ENCODE measurements at places on chromosomes 12 and 14.

DNA sequence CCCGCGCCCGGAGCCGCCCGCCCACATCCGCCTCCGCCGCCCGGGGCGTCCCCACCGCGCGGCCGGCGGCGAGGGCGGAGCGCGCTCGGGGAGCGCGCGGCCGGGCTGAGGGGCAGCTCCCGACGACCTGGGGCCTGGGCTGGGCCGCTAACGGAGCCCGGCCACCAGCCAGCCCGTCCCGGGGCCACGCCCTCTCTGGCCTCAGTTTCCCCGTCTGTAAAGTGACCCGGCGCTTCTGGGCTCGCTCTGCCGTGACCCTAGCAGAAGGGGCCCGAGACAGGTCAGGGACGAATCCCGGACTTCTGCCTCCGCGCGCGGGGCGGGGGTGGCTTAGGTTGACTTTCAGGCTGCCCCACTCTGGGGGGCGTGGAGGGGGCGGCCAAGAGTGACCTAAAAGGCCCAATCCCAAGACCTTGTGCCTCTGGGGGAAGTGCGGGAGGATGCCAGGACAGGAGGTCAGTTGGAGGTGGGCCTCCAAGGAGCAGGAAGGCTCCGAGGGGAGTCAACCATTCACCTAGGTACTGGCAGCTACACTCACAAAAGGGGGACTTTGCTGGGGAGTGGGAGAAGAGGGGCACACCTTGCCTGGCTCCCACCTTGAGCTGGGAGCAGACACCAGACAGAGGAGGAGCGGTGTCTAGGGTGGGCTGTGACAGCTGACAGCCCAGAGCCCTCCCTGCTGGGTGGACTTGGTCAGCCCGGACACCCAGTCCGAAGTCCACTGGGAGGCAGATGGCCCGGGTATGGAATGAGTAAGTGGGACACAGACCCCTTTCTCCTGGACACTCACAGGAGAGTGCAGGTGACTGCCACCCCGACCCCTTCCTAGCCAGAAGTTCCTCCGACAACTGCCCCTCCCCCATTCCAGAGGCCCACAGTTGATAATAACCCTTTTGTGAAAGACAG lies 486 bp upstream of the AKT1 start:
- peak; percentile 57 for DNase-seq

- DNase-seq = no peak
Measured at GRCh38 chr14:68426661-68427549, 366.0 kb downstream of the ZFP36L1 start.

DNA sequence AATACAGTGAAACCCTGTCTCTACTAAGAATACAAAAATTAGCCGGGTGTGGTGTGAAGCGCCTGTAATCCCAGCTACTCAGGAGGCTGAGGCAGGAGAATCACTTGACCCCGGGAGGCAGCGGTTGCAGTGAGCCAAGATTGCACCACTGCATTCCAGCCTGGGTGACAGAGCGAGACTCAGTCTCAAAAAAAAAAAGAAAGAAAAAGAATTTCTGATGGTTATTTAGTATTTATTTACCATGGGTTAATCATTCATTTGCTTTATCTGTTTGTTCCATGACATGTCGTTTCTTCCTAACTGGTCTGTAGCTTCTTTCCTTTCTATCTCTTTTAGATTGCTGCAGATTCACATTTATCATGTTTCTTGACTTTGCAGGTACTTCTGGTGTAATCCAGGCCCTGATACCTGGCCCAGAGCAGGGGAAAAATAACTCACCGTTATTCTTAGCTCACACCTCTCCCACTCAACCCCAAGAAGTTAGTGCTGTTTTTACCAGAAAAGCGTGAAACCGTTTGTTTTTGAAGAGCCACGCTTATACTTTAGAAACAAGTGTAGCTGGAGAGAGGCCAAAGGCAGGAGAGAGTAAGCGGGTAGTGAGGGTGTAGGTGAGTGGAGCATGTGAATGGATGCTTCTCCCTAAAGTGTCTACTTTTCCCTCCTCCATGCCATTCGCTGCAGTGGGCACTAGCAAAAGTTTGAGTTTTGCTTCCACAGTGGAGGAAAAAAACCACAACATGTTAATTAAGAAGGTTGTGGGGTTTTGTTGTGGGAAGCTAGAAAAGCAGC lies 45.4 kb downstream of the SRGAP1 start:
- DNase-seq = no peak

DNA sequence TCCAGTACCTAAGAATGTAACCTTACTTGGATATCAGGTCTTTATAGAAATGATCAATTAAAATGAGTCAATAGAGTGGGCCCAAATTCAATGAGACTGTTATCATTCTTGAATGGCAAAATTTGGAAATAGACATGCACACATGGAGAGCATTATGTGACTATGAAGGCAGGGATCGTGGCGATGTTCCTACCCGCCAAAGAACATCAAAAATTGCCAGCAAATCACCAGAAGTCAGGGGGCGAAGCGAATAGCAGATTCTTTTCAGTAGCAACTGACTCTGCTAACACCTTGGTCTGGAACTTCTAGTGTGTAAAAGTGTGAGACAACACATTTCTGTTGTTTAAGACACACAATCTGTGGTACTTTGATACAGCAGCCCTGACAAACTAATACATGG lies 192.5 kb downstream of the ACSS3 start:
- no peak for DNase-seq

DNA sequence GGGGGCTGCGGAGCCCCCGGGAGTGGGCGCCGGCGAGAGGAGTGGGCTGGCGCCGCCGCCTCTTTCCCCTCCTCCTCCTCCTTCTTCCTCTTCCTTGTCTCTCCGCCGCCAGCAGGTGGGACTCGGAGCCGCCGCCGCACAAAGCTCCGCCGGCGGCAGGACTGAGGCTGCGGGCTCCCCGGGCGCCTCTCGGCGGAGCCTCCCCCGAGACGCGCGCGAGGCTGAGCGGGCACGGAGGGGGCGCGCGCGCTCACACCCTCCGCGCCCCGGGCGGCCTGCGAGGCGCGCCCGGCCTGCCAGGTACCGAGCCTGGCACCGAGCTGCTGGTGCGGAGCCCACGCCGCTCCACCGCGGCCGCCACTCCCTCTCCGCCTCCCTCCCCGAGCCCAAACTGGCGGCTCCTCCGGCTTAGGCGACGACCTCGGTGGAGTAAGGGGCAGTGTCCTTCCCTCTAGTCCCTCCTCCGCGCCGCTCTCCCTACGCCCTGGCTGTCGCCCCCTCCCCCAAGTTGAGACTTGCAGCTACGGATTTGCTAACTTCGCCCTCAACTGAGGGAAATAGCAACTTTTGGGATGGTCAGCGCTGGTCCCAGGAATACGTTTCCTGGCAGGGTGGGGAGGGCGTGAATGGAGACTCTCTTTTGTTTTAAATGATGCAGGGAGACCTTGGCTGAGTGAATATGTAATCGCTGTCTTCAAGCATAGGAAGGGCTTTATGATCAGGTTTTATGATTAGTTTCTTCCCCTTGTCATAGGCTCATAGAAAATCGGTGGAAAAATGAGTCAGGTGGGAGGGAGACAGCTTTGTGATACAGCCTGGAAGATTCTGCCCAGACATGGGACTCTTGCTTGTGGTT lies 199.5 kb upstream of the CAND1 start:
- peak; percentile 44 for DNase-seq

GRCh38 chr14:71487449-71487848 lies 444.8 kb upstream of the RGS6 start:
- DNase-seq = no peak

DNA sequence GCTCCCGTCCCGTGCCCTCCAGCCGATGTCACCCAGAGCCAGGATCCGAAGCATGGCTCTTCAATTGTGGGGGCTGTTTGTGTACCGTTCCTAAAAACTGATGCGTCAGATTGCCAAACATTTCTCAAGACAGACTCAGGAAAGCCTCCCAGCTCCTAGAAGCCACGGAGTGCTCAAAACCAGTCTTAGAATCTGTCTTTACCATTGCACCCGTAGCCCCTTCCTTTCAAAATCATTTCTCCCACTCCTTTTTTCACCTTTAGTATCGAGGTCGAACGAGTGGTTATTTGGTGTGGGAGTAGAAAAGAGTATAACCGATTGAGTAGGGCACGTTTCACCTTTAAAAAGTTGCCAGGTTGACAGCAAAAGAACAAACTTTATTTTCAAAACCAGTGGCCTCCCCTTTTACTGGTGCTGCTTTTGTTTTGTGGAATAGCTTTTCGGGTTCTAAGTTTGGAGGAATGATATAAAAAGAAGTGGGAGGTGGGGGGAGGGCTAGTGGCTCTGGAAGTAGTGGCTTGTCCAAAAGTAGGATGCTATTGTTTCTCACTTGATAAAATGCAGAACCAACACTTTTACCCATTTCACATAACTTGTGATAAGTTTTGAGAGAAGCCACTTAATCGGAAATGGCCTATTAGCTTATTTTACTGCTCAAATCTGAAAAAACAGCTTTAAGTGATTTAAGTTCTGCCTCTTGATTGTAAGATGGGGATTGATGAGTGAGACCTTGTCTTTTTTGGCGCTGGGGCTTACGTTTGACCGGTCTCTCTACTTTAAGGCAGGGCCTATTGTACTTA lies 803 bp downstream of the STK38L start:
- no peak for DNase-seq
